Glutamatergic neuron (in vitro differentiated cells): ENCODE measurements at places on chromosomes 12 and 14. TPM values are rescaled to one million over a fixed set of nuclear protein-coding genes. Genes with fewer than 3 reads are reported as not detected.

DNA sequence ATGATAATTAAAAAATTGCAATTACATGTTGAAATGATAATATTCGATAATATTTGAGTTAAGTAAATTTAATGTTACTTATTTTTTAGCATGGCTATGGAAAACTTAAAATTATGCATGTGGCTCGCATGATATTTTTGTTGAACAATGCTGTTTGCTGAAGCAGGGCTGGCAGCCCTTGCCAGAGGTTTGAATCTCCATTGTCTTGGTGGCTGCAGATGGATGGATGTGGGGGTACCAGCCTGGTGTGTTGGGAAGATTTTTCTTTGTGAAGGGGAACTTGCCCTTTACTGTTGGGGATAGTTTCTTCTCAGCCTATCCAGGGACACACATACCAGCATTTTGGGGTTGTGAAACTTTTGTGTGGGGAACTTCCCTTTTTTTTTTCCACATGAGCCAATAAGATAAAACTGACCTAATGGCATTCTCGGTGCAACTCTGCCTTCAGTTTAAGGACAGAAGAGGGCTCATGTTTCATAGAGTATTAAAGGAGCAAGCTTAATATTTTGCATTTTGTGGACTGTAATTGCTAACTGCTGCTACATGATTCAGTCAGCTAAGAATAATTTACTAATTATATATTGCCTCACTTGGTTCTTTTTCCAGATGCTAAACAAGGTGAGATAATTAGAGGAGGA is 8.8 kb downstream of the RASSF3 start:
- no peak for DNase-seq

DNA sequence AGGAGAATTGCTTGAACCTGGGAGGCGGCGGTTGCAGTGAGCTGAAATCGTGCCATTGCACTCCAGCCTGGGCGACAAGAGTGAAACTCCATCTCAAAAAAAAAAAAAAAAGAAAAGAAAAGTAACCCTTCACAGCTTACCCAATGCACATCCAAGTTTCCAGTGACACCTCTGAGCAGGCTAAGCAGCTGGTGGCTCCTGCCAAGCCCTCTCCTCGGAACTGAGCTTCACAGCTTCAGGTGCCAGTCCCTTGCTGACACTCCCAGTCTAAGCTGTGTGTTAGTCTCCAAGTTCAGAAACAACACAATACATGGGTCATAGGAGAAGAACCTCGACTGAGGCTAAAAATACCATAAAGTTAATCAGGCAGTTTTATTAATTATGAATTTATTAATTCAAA is 7.9 kb downstream of the CD9 start:
- no peak for DNase-seq

DNA sequence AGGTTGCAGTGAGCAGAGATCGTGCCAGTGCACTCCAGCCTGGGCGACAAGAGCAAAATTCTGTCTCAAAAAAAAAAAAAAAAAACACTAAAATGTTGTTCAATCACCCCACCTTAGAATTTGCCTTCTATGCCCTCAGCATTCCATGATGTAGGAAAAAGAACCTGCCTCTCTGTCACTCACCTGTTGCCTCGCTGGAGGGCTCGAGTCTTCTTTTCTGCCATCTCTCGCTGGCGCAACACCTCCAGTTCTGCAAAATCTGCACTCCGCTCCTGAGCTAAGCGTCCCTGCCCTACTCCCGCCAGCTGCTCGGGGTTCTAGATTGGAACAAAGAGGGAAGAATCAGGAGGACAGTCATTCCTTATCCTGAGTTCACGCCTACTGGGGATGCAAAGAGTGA is 17.9 kb downstream of the TIMELESS start:
- no peak for DNase-seq

GRCh38 chr12:51442324-51442723 is 17.7 kb downstream of the SLC4A8 start:
- DNase-seq = no peak

The SIX4 gene
- 22.1 TPM for total RNA-seq

The FGF6 gene
- not detected for total RNA-seq

The KCNH3 gene
- total RNA-seq = 5.9 TPM
